ENCODE measurements at places on chromosomes 7 and 10. TPM values are rescaled to one million over a fixed set of nuclear protein-coding genes. Genes with fewer than 3 reads are reported as not detected.

DNA sequence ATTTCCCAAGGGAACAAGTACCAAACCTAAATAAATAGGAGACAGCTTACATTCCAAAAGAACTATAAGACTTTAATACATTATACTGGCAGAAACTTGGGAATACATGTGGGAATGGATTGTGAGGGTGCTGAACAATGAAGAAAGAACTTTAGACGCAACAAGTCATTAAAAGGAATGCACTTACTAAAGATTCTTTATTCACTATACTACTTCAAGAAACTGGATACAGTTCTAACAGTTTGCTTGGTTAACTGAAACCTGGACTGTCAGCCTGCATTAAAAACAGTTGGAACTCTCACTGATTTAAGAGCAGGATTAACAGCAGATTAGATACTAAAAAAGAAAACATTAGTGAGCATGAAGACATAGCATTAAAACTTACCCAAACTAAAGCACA is 12.0 kb downstream of the CACUL1 start:
- DNase-seq, result no peak

GRCh38 chr10:25226775-25227682 is 52.2 kb downstream of the GPR158 start:
- peak; percentile 13 for DNase-seq

- DNase-seq, result no peak
These were observed 50.5 kb upstream of the TCF7L2 start for GRCh38 chr10:112899391-112900065.

DNA sequence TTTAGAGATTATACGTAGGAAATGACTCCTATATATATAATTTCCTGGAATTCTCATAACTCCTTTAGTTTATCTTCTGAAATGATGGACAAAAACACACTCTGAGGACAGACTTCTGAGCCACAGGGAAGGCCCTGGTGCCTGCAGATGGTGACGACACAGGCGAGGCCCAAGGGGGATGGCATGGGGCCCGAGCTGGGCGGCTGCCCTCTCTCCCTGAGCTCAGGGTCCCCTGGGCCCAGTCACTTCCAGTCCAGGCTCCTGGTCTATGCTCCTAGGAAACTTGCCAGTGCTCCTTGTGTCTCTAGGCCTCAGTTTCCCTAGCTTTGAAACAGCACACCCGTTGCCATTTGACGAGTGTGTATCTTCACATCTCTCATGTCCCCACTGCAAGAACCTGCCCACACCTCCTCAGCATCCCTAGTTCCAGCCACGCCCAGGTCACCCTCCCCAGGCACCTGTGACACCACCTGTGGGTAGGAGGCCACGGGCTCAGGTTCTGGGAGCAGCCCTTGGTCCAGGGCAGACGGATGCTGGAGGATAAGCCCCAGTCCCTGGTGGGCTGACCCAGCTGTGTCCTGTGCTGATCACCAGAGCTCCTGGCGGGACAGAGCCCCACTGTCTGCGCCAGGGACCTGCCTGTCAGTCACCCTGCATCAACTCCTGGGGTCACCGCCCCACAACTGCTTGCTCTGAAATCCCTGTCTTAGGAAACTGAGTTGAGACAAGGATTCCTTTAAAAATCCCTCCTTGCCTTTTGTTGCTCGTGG is 23.4 kb upstream of the SHH start:
- no peak for DNase-seq

DNA sequence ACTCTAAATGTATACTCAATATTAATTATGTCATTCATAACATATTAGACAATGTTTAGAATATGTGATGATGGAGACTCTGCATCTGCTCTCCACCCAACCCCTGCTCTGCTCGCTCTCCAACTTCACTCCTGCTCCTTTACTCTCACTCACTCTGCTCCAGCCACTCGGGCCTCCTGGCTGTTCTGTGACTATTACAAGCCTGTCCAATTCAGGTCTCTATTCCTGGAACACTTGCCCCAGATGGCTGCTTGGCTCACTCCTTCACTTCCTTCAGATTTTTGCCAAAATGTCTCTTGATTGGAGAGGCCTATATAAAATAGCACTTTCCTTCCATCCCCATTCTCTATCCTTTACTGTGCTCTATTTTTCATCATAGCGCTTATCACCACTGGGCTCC is 84.8 kb downstream of the HBP1 start:
- peak; percentile 7 for DNase-seq

- DNase-seq, result no peak
These were observed 17.4 kb upstream of the HPS1 start for GRCh38 chr10:98463976-98464754.

DNA sequence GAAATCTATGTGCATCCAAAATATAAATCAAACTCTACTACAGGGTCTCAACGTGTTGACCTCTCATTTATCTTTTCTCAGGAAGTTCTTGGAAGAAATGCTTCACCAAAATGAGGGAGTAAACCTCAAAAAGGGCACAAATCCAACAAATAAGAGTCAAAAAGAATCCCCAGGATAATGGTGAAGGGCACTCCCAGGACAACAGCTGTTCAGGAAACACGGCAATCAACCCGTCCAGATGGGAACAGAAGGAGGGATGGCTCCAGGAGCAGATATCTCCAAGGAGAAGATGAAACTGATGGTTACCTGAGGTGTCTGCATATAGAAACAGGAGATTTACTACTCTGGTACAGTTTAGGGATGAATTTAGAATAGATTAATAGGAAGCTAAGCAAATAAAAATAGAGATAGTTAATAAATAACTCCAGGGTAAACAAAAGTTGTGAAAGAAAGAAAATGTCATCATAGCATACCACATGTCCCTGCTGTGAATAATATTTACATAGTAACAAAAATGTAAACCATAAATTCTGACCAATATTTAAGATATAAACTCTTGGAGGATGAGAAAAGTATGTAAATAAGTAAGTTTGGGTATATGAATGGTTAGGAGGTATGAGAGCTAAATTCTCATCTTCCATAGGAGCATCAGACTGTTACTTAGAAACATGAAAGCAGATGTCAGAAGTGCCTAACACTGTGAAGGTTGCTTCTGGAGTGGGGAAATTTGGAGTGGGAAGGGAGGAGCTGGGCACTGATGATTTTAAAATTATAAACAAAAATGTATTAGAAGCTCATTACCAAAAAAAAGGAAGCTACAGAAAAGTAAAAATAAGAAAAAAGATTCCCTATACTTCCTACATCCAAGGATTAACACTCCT is 237.5 kb upstream of the HPS1 start:
- no peak for DNase-seq

- DNase-seq, result no peak
These were observed 12.1 kb upstream of the PLAU start for GRCh38 chr10:73898730-73899410.

The PGAM1 gene
- polyA plus RNA-seq, result 151 TPM

The SGMS1 gene
- 63.4 TPM for polyA plus RNA-seq

The CTTNBP2 gene
- polyA plus RNA-seq, result 20.1 TPM

The ZCCHC24 gene
- polyA plus RNA-seq, result 29.1 TPM

The CDK1 gene
- 55.7 TPM for polyA plus RNA-seq

Data from right lung (tissue), 10 donors.